ENCODE measurements at places on chromosomes 6 and 20.

GRCh38 chr6:46221222-46221793, 50.5 kb upstream of the ENPP5 start:
- H3K27me3 ChIP-seq, result peaks cover 15% of the 10 kb centered on the region
- peaks cover 5% of the 10 kb centered on the region for H3K4me1 ChIP-seq
- H3K27ac ChIP-seq, result no peak overlapping the region

GRCh38 chr6:122722746-122723145, 56.8 kb upstream of the FABP7 start:
- no peak for DNase-seq
- no peaks in the 10 kb centered on the region for H3K4me1 ChIP-seq
- no peak overlapping the region for H3K4me3 ChIP-seq
- H3K27ac ChIP-seq, result no peak overlapping the region
- H3K36me3 ChIP-seq, result no peaks in the 10 kb centered on the region
- peaks cover 8% of the 10 kb centered on the region for H3K27me3 ChIP-seq

- H3K36me3 ChIP-seq, result no peaks in the 10 kb centered on the region
- H3K27ac ChIP-seq, result no peak overlapping the region
- H3K4me3 ChIP-seq, result peak overlapping the region; percentile 37
Observed at GRCh38 chr6:123064038-123064437, 68.0 kb downstream of the CLVS2 start.

GRCh38 chr6:5333658-5334057, 72.3 kb downstream of the FARS2 start:
- no peaks in the 10 kb centered on the region for H3K27me3 ChIP-seq
- H3K27ac ChIP-seq, result no peak overlapping the region
- H3K36me3 ChIP-seq, result no peaks in the 10 kb centered on the region
- H3K4me1 ChIP-seq, result peaks cover 4% of the 10 kb centered on the region

- no peak overlapping the region for H3K27ac ChIP-seq
- no peak overlapping the region for H3K4me3 ChIP-seq
- peaks cover 26% of the 10 kb centered on the region for H3K4me1 ChIP-seq
- no peak for DNase-seq
- H3K36me3 ChIP-seq, result peaks cover 11% of the 10 kb centered on the region
Observed at GRCh38 chr6:3265671-3266070, 6.9 kb downstream of the PSMG4 start.

DNA sequence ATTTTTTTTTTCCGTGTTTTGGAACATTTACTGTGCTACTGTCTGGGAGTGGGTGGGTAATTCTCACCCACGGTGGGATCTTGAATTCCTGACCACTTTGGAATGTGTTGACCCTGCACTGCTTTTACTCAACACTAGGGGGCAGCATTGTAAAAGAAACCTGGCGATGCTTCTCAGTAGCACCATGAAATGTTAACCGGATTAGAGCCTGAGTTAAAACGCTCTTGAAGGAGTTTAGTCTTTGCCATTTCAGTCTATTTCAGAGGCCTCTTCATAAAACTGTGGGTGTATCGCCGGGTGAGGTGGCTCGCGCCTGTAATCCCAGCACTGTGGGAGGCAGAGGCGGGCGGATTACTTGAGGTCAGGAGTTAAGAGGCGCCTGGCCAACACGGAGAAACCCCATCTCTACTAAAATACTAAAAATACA, 114.4 kb upstream of the PRND start:
- no peak overlapping the region for H3K4me3 ChIP-seq
- peaks cover 3% of the 10 kb centered on the region for H3K4me1 ChIP-seq
- peaks cover 11% of the 10 kb centered on the region for H3K27me3 ChIP-seq
- no peaks in the 10 kb centered on the region for H3K36me3 ChIP-seq

- H3K36me3 ChIP-seq, result no peaks in the 10 kb centered on the region
- H3K27me3 ChIP-seq, result peaks cover 12% of the 10 kb centered on the region
- H3K4me3 ChIP-seq, result no peak overlapping the region
- H3K4me1 ChIP-seq, result peaks cover 20% of the 10 kb centered on the region
- DNase-seq, result peak; percentile 70
Observed at GRCh38 chr6:43723737-43724295, 36.2 kb upstream of the MRPS18A start.

DNA sequence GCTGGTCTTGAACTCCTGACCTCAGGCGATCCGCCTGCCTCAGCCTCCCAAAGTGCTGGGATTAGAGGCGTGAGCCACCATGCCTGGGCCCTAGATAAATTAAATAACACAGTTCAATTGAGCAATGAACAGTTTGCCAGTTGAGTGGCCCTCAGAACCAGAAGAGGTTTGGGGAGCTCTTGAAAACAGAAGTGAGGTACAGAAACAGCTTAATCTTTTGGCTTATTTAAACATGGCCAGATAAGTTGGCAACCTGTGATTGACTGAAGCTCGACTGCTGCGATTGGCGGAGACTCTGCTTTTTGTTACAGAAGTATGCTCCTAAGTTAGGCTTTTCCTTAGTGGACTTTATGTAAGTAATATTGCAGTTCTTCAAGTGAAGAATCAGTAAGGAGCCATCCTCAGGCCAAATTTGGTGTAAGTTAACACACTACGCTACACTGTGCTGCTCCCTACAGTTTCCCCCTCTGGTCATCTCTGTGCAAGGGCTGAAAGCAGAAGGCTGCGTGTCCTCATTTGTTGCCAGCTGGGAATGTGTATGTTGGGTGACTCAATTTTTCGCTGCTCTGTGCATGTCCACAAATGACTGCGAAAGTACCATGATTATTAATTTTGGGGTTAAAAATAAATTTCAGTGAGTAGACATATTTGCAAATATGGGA, 9.8 kb downstream of the XRN2 start:
- no peak overlapping the region for H3K27ac ChIP-seq
- peaks cover 30% of the 10 kb centered on the region for H3K36me3 ChIP-seq
- DNase-seq, result no peak
- peaks cover 41% of the 10 kb centered on the region for H3K4me1 ChIP-seq
- no peak overlapping the region for H3K4me3 ChIP-seq

GRCh38 chr6:6221787-6222535, 98.5 kb downstream of the F13A1 start:
- peaks cover 14% of the 10 kb centered on the region for H3K27me3 ChIP-seq
- H3K36me3 ChIP-seq, result no peaks in the 10 kb centered on the region
- H3K4me1 ChIP-seq, result no peaks in the 10 kb centered on the region

- peaks cover 3% of the 10 kb centered on the region for H3K27me3 ChIP-seq
- no peak for DNase-seq
- no peak overlapping the region for H3K27ac ChIP-seq
- peaks cover 8% of the 10 kb centered on the region for H3K4me1 ChIP-seq
Observed at GRCh38 chr6:33923857-33924514, 120.2 kb upstream of the MLN start.

- no peak overlapping the region for H3K4me3 ChIP-seq
- H3K36me3 ChIP-seq, result no peaks in the 10 kb centered on the region
- H3K27ac ChIP-seq, result no peak overlapping the region
- peak; percentile 29 for DNase-seq
- no peaks in the 10 kb centered on the region for H3K4me1 ChIP-seq
Observed at GRCh38 chr6:152552616-152553209, 84.4 kb downstream of the SYNE1 start.

DNA sequence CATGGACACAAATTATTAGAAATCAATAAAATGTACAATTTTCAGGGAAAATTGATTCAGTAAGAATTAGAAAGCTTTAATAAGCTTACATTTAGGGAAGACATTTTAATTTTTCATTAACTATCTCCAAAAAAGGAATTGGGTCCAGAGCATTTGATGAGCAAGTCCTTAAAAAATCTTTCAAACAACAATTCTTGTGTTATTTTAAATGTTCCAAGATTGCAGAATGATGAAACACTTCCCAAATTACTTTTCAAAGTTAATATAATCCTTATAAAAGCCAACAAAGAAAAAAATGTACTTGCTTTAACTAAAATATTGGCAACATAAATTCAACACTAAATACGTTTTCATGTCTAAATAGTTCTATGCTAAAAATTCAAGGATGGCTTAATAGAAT, 102.0 kb downstream of the ADAT2 start:
- H3K36me3 ChIP-seq, result no peaks in the 10 kb centered on the region
- no peaks in the 10 kb centered on the region for H3K27me3 ChIP-seq
- no peak overlapping the region for H3K4me3 ChIP-seq
- no peaks in the 10 kb centered on the region for H3K4me1 ChIP-seq
- no peak for DNase-seq
- no peak overlapping the region for H3K27ac ChIP-seq

Data from activated naive CD8-positive, alpha-beta T cell treated with anti-CD3 and anti-CD28 coated beads, Interleukin-2, amount 10 ng/mL, durations not matched to agents 7 days and 5 days (primary cell).